Activated T-cell treated with anti-CD3 and anti-CD28 coated beads for 1 hour (primary cell): ENCODE measurements at places on chromosomes 16 and 17.

GRCh38 chr16:78664811-78665772, 565.6 kb downstream of the WWOX start:
- no peak for DNase-seq

GRCh38 chr17:31530391-31530985, 139.0 kb downstream of the RAB11FIP4 start:
- no peak for DNase-seq

DNA sequence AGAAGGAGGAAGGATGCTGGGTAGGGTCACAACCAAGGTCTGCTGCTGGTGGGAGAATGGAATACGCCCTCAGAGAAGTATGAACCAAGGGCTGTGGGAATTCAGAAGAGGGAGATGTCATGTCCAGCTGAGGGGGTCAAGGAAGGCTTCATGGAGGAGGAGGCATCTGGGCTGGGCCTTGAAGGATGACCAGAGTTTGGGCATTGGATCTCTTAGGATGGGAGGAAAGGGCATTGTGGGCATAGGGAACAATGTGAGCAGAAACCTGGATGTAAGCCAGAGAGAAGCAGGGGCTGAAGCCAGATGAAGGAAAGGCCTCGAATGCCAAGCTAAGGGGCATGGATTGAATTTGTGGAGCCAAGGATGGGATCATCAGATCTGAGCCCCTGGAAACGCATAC, 49.2 kb upstream of the MAP3K14 start:
- no peak for DNase-seq

DNA sequence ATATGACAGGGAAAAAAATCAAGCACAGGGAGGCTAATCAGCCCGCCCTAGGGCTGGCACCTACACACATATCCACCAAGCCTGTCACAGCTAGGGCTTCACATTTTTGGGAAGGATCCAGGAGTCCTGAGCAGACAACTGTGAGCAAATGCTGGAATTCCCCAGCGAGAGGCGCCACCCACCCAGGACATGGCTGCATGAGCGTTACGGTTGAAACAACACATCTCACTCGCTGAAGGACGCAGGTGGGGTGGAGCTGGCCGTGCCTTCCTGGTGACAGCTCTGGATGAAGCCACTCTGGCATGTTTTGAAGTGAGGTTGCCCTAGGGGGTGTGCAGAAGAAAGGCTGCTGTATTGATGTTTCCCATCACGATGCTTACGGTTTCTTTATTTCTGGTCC, 315.1 kb upstream of the EEF2KMT start:
- no peak for DNase-seq

DNA sequence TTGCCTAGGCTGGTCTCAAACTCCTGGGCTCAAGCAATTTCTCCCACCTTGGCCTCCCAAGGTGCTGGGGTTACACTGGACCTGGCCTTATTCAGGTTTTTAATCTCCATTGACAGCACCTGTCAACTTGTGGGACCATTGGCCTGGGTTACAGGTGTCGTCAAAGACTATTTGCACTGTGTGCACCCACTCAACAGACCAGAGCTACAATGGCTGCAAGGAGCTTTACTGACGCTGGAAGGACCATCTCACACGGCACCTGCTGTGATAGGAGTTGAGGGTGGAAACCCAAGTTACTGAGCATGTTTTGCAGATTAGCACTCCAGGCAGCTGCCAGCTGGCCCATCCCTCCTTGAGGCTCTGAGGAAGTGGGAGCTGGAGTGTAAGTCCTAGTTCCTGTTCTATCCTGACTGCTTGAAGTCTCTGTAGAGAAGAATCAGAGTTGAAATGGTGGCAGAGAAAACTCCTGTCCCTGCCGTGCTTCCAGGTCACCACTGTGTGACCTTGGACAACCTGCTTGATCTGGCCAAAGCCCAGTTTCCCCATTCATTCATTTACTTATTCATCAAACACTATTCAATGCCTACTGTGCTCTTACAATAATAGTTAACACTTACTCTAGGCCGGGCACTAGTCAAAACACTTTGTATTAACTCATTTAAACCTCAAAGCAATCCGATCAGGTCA, 42.4 kb upstream of the LONP2 start:
- no peak for DNase-seq

GRCh38 chr16:49498666-49499413, 125.2 kb downstream of the C16orf78 start:
- DNase-seq, result no peak

GRCh38 chr17:32529604-32530003, 42.8 kb downstream of the CDK5R1 start:
- DNase-seq, result no peak

- no peak for DNase-seq
Measured at GRCh38 chr17:19299214-19299747, 62.1 kb downstream of the EPN2 start.

- DNase-seq, result no peak
Measured at GRCh38 chr17:66351033-66351432, 48.6 kb downstream of the PRKCA start.

DNA sequence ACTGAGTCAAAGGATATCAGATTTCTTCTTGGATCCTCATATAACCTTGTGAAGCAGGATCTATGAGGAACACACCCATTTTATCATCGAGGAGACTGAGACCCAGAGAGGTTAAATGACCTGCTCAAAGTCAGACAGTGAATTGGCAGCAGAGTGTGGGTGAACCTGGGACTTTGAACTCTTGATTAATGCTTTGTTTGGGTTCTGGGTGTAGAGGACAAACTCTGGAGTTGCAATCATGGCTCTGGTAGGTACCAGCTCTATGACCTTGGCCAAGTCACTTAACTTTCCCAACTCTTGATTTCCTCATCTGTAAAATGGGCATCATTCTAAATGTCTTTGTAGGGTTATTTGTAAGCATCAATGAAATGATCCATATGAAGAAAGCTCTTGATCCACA, 166.4 kb downstream of the HAPSTR1 start:
- DNase-seq, result no peak

DNA sequence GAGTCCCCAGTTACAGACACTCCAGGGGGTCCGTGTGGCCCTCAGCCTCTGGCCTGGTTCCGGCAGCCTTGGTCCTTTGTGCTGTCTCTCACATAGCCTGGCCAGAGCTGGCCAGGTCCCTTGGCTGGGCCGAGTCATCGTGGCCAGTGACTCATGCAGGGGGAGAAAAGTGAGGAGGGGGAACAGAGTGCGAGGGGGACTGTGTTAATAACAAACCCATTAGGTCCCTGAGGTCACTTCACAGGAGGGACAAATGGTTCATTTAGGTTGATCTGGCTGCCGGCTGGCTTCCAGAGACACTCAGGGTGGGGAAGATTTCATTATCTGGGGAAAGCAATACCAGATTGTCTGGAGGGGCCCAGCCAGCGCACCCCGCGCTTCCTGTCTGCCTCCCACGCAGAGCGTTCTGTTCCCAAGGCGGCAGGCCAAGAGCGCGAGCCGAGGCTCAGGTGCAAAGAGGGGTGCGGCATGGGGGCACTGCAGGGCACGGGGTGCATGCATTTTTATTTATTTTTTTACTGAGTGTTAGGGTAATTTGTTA, 223.1 kb downstream of the SEC14L1 start:
- DNase-seq, result peak; percentile 40

DNA sequence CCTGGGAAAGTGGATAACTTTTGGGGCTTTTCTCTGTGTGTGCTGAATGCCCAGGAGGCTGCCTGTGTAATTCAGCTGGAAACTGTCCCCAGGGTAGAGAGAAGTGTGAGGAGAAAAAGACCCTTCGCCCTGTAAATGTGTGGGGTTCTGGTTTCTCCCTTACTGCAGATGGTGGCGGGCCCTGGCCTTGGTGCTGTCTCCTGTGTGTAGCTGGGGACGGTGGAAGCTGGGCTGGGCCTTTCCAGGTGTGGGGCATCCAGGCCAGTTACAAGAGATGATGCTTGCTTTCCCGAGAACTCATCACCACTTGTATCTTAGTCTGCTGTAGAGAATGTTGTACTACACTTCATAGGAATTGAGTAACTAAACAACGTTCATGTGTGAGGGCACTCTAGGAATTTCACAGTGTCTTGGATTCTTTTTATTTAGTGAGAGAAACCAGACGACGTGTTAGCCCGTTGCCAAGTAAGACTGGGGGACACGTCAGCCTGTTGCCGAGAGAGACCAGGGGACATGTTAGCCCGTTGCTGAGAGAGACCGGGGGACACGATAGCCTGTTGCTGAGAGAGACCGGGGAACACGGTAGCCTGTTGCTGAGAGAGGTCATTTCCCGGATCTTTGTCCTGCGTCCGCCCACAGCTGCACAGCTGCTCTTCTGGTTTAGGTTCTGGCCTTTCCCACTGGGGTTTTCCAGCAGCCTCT, 43.1 kb downstream of the TBCD start:
- DNase-seq, result no peak

- no peak for DNase-seq
Measured at GRCh38 chr17:75795820-75796607, 11.4 kb downstream of the UNK start.

DNA sequence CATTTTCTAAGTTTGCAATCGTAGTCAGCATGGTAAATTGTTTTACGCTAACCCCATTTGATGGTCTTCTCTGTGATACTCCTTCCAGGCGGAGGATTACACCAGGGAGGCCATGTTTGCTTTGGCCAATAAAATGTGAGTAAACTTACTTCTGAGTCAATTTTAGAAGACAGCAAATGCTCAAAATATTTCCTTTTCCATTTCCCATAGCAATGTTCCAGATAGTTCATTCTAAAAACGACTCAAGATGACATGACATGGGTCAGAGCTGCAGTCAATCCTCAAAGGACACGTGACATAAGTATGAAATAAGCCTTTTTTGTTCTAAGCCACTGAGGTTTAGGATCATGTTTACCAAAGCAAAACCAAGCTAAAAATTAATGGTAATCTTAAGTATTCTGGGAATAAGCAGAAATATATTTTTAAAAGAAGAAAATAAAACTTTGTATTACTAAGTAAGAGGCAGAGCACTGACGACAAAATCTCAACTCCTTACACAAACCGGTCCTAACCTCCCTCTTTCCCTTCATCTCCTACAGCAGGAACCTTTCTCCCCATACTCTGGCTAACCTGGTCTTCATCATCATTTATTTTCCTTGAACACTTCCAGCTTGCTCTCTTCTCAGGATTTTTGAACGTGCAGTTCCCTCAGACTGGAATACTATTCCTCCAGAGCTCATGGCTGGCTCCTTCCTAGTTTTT, 266.2 kb downstream of the CEP112 start:
- no peak for DNase-seq

- DNase-seq, result no peak
Measured at GRCh38 chr17:4329838-4330237, 36.6 kb downstream of the UBE2G1 start.

DNA sequence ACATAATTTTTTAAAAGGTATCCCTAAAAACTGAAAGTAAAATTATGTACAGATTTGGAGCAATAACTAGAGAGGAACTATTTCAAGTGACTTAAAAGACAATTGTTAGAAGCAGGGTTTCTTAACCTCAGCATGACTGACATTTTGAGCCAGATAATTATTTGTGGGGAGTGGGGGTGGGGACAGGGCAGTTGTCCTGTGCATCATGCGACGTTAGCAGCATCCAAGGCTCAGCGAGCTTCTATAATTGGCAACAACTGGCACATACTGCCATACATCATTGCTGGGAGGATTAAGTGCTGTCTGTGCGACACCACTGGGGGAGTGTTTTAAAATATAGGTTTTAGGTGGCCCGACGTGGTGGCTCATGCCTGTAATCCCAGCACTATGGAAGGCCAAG, 27.1 kb downstream of the GABARAPL2 start:
- DNase-seq, result no peak

- DNase-seq, result no peak
Measured at GRCh38 chr17:10357768-10358167, 15.0 kb downstream of the MYH13 start.

- DNase-seq, result no peak
Measured at GRCh38 chr16:51113236-51114125, 37.6 kb downstream of the SALL1 start.

DNA sequence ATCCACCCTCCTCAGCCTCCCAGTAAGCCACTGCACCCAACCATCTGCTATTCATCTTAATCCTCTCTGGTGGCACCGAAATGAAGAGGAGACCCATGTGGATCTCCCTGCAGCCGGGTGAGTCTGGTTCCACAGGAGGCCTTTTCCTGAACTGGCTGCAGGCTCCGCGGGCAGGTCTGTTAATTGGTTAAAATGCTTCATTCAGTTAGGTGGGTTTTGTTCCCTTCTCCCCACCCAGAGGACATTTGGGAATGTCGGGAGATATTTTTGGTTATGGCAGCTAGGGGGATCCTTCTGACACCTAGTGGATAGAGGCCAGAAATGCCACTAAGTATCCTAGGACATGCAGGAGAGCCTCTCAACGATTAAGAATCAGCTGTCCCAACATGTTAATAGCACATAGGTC, 16.7 kb downstream of the C16orf54 start:
- DNase-seq, result no peak

- no peak for DNase-seq
Measured at GRCh38 chr16:16982614-16983013, 488.1 kb downstream of the XYLT1 start.

DNA sequence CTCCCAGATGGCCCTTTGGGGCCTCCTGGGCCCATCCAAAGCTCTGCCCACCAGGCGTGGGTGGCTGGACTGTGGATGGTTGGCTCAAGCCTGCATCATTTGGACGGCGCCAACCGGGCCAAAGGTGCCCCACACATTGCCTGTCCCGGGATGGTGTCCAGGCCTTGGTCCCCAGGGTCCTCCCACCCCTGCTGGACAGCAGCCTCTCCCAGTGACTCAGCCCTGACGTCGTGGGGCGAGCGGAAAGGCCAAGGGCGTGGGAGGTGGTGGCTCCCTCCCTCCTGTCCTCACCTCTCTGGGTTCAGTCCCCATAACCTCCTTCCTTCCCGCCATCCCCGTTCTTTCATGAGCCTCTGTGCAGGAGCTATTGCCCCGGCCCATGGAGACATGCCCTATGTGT, 42.1 kb upstream of the DLX4 start:
- DNase-seq, result no peak

DNA sequence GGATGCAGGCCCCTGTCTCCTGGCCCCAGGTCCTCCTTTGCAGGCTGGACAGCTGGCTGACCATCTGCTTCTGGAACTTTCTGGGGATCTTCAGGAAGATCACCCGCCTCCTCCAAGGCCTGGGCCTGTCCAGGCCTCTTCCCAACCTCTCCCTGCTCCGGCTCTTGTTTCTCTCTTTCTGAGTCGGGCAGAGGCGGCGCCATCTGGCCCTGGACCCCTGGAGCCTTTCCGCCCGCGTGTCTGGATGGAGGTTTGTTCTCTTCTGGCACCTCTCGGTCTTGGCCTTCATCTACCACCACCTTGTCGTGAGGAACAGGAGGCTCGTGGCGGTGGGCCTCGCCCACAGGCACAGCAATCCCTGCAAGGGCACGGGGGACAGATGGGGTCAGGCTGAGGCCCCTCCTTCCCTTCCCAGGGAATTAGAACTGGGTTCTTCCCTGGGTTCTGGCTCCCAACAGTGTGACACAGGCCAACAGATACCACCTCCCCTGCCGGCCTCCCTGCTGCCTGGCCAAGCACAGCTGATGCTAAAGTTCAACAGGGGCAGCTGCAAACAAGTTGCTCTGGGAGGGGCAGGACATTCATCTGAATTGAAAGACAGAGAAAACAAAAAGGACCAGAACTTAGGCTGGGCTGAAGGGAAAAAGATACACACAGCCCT, 13.3 kb downstream of the NDUFAF8 start:
- no peak for DNase-seq

DNA sequence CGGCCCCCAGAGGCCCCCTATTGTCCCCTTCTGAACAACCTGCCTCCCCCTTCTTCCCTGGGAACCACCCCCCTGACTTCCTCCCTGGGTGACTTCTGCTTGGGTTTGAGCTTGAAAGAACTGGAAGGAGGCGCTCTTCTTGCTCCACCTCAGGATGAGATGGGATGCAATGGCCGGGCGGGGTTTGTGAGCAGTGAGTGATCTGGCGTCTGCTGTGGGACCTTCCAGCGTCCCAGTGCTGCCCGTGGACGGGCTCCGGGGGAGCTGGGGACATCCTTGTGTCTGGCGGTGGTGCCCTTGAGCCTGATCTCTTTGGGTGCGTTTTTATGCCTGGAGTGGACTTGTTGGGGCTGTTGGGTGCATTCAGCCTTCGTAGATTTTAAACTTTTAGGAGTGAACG, 11.6 kb downstream of the MGRN1 start:
- no peak for DNase-seq
